ENCODE measurements at places on chromosomes 12 and 14.

DNA sequence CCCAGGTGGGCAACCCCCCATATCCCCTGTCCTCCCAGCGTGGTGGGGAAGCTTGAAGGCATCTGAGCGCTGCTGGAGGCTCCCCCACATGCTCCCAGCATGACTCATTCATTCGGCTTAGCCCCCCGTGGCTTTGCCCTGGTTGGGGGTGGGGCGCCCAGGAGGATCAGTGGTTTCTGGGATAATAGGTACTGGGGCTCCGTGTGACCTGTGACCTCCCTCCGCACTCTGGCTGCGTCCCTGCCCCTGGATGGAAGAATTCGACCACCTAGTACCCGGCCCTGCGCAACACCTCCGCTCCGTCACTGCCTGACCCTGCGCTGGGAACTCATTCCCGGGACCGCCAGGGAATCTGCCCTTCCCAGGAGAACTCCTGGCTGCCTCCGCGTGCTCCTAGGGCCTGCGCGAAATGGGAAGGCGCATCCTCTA, 120.1 kb downstream of the AACS start:
- DNase-seq: no peak

- DNase-seq: no peak
These were observed 11.6 kb downstream of the BMAL2 start for GRCh38 chr12:27344246-27344645.

- DNase-seq: no peak
These were observed 482.8 kb downstream of the PRKD1 start for GRCh38 chr14:29444805-29445204.

GRCh38 chr14:35474323-35474722, 59.6 kb upstream of the INSM2 start:
- no peak for DNase-seq

- DNase-seq: no peak
These were observed 73.7 kb upstream of the KCNH3 start for GRCh38 chr12:49465132-49465531.

- no peak for DNase-seq
These were observed 57.2 kb upstream of the FICD start for GRCh38 chr12:108457734-108458361.

All from iPS DF 19.7 (cell line).